ENCODE measurements at places on chromosomes 1 and 21.

DNA sequence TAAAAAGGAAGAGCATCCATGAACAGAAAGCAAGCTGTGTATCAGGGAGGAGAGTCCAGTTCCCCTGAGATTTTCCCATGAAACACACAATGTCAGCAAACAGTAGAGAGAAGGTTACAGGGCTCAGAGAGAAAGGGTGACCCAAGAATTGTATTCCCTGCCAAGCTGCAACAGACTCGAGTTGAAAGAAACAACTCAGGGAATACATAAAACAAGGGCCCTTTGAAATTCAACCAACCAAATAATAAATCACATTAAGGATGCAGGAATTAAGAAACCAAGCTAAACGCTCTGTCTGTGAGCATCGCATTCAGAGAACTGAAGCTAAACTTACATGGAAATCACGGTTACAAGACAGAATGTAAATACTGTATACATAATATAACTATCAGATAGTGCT, 20.2 kb downstream of the S100A16 start:
- no peak for DNase-seq

DNA sequence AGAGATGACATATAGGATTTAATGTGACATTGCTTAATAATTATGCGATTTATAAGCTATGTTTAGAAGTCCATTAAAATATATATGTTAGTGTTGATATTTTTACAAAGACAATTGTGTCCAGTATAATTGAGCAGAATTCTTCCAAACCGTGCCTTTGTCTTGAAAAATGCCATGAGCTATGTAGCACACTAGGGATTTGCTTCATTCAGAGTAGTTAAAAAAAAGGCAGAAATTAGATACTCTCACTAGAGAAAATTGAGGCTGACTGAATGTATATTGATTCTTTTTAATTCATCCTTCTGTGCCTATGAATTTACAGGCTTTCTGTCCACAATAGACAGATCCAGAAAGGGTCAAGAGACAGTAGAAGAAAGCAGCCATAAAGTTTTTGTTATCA, 429.0 kb downstream of the NEGR1 start:
- no peak for DNase-seq

DNA sequence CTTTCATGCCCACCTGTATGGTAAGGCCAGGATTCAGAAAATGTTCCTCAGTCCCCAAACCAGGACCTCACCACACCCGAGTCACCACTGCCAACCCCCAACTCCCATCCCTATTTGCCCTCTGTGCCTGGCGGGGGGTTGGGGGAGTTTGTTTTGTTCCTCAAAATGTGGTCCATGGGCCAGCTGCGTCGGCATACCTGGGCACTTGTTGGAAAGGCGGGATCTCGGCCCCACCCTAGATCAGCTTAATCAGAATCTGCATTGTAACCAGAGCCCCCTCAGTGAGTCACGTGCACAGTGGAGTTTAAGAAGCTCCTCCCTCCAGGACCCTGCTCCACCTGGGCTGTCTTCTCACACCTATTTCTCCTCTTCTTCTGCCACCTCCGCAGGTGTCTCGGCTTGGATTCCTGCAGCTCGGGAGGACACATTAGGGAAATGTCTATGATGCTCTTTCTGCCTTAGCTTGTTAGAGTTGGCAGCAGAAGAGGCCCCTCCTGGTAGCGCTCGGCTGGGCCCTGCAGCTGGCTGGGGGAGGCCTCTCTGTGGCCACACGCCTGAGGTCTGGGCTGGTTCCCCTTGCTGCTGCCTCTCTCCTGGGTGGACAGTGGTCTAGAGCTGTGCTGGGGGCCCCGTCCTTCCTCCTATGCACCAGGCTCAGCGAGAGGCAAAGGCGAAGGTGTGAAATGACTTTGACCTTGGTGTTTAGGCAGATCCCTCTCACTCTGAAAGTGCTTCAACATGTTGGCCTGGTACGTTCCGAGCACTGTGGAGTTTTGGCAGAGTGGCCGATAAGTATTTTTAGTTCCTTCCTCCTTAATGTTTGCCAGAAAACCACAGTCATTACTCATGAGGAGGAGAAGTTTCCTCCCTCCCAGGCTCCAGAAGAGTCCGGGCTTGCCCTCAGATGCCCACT, 41.8 kb upstream of the CAMTA1 start:
- no peak for DNase-seq

GRCh38 chr1:198281911-198282310, 125.1 kb downstream of the NEK7 start:
- no peak for DNase-seq

- no peak for DNase-seq
Measured at GRCh38 chr1:113247782-113248181, 142.5 kb upstream of the MAGI3 start.

- no peak for DNase-seq
Measured at GRCh38 chr1:225712391-225712790, 59.5 kb upstream of the ENAH start.

DNA sequence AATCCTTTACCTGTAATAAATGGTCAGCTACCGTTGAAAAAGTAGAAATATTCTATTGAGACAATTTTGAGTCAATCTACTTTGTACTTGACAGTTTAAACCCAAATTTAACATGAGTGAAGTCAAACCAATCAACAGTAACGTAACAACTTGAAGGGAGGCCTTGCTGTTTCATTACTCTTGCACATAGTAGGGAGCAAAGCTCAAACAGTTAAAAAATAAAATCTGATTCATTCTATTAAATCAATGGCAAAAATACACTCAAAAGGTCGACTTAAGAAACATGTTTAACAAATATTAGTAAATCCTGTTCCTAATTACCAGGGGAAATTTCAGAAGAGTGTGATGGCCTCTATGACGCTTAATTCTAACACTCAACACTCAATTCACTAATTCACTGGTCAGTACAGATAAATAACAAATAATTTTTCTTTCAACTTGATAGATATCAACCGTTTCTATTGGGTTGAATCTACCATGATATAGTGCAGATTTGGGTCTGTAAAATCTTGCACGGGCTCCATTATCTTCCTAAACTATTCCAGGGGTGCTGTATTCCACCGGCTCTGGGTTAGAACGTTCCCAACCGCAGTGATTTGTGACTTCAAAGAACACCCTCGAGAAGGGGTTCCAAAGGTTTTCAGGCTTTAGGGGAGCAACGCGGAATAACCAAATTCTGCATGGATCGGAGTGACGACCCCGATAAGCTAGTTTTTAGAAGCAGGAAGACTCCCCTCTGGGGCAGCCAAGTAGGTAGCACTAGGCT, 1.4 kb downstream of the TARBP1 start:
- no peak for DNase-seq

- DNase-seq: no peak
Measured at GRCh38 chr21:28856588-28857250, 136.0 kb downstream of the LTN1 start.

GRCh38 chr1:96987186-96987703, 265.7 kb downstream of the PTBP2 start:
- no peak for DNase-seq

DNA sequence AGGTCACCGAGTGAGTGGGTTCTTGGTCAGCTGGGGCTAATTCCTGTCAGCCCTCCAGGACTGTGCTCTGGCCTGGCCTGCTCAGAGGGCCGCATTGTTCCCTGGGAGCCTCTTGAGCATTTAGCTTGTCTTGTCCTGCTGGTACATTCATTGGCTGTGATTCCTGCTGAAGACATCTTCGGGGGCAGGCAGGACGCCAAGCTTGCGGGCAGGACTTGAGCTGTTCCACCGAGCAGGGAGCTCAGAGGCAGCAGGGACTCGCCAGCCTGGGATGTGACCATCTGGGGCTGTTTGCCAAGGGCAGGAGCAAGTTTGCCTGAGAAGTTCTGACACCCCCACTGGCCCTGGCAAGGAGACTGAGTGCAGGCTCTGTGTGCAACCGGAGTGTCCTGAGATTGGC, 7.0 kb upstream of the SLC26A9 start:
- DNase-seq: no peak

- DNase-seq: no peak
Measured at GRCh38 chr1:74012583-74012982, 185.4 kb downstream of the LRRIQ3 start.

GRCh38 chr1:245551536-245551935, 396.8 kb downstream of the KIF26B start:
- DNase-seq: no peak

DNA sequence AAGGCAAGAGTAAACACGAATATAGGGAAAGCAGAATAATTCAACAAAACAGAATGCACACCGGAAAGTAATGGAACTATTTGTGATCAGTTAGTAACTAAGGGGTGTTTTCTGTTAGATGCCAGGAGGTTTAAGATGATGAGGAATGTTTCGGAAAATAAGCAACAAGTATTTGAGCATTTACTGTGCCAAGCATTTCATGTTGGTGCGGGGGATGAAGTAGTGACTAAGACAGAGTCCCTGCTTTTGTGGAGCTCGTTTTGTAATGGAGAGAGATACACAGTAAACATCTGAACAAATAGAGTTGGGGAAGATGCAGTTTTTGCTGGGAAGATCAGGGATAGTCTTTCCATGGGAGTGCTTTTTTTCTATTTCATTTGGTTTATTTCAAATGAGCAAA, 78.7 kb downstream of the DYRK1A start:
- no peak for DNase-seq

DNA sequence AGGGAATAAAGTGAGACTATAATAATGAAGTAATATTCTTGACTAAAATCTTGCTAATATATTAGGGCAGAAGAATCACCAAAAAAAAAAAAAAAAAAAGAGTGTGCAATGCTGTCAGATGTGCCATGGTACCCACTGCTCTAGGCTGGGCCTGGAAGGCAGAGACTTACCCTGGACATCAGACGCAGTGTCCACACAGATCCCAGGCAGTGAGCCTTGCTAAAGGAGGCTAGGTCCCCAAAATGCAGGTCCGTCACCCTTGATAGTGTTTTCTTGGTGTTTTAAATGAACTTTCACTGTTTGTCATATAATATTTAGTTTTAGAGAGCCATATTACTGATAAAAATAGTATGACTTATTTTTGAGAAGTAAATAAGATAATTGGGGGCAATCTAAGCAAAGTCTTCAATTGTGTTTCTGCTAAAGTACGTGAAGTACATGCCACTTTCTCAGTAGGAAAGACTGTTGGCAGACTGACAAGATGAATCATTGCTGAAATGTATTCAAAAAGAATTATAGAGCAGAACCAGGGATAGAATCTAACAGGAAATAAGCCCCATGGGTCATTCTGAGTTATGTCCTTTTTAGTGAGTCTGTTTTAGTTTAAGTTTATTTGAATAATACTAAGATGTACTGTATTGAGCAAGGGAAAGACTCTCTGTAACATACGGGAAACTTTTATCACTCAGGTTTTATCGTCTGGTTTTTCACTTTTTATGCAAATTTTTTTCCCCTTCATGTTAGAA, 74.6 kb upstream of the PDC start:
- DNase-seq: no peak

- no peak for DNase-seq
Measured at GRCh38 chr1:107389410-107390396, 248.9 kb downstream of the NTNG1 start.

GRCh38 chr1:56979986-56980755, 14.4 kb upstream of the C8B start:
- DNase-seq: no peak

DNA sequence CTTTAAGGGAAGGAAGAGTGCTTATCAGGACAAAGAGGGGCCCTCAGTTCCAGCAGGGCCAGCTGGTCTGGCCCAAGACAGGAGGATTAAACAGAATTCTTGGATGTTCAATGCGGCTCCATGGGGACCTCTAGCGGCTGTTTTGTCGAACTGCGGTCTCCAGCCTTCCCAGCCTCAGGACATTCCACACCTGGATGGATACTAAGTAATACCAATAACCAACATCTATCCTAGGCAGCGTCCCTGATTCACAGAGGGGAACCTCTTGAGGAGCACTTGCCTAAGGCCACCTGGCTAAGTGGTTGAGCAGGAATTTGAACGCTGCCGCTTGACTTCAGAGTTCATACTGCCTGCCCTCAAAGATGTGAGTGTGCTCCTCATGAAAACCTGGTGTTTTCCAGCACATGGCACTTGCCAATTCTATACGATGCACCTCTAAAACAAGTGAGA, 15.5 kb upstream of the CD247 start:
- peak; percentile 39 for DNase-seq

DNA sequence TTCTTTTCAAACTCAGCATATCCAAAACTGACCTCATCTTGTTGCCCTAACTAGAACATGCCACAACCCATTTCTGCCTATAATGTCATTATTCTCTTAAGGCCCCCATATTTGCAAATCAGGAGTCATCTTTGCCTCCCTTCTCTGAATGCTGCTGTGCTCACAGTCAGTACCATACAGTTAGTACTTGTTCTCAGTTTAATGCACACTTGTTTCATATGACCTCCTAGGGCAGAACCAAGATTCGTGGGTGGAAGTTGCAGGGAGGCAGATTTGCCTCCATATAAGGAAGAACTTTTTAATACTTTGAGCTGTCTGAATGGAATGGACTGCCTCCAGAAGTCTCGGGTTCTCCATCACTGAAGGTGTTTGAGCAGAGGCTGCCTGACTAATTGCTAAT, 9.2 kb downstream of the CAP1 start:
- DNase-seq: no peak

- DNase-seq: no peak
Measured at GRCh38 chr1:230787471-230787870, 40.3 kb downstream of the CAPN9 start.

DNA sequence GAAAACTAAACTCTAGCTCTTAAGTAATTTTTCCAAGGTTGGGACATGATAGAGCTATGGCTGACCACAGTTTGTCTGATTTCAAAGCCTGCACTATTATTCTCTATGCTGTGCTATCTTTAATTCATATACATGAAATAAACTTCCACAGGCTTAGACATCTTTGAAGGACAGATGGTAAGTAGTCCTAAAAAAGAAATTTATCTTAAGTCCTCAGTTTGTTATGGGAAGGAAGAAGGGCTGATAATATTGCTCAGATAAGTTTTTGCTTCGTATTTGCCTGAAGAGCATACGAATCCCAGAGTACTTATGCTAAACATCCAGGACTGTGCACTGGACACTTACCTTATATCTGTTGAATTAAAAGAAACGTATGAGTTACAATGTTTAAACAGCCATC, 39.6 kb downstream of the VCAM1 start:
- DNase-seq: no peak

- DNase-seq: peak; percentile 68
Measured at GRCh38 chr1:9426291-9426711, 113.0 kb upstream of the SLC25A33 start.

DNA sequence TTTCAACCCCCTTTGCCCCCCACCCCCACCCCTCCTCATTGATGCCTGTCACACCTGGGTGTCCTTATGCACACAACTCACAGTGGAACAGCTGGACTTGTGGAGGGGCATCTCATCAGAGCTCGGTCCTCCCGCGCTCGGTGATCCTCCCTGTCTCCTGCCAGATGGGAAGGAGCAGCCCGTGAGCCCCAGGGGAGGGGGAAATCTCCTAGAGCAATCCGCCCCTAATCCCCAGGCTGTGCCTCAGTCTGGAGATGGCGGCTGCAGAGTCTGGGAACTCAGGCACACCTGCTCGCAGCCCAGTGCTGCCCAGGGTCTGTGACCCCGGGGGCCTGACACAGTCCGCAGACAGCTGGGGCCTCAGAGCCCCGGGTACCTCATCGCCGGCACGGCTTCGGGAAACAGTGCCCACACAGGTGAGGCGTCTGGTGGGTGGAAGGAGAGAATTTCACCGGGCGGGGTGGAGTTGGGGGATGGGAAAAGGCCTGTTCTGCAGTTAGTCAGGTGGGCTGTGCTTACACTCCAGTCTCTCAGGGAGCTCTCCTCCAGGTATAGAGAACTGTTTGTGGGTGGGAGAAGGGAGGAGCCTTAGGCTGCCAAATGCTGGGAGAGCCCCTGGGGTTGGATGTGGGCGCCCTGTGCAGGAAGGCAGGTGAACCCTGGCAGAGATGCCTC, 29.3 kb downstream of the TMCC2 start:
- no peak for DNase-seq

GRCh38 chr1:209456878-209457277, 126.6 kb upstream of the CAMK1G start:
- DNase-seq: no peak
